ENCODE measurements at places on chromosomes 12 and 14.

GRCh38 chr12:40957417-40957816, 230.7 kb upstream of the PDZRN4 start:
- no peak for DNase-seq

DNA sequence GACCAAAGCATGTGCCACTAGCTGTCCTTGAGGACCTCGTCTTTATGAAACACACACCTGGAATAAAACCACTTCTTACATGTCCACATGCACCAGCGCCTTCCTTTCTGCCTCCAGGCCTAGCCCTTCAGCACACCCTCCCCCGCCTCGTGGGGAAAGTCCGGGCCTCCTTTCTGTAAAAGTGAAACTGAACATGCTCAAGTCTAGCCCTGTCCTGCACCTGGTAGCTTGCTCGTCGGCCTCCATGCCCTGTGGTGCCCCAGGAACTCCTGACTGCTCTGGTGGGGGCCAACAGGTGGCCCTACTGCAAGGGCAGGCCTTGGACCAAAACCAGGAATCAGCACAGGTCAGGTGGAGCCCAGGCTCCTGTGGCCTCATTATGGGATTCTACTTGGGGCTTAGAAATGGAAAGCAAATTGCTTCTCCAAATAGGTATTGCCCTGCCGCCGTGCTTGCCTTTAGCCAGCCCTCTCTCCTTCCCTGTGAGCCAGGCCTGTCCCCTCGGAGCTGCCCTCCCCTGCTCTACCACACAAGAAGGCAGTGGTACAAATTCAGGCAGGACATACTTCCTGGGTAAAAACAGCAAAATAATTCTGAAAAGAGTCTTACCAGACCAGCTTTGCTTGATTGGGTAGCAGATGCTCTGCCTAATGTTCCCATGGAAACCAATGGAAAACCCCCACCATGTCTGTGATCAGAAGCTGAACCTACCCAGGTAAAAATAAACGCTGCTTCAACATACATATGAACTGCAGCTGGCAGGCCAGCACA, 43.5 kb downstream of the ERH start:
- DNase-seq, result no peak

DNA sequence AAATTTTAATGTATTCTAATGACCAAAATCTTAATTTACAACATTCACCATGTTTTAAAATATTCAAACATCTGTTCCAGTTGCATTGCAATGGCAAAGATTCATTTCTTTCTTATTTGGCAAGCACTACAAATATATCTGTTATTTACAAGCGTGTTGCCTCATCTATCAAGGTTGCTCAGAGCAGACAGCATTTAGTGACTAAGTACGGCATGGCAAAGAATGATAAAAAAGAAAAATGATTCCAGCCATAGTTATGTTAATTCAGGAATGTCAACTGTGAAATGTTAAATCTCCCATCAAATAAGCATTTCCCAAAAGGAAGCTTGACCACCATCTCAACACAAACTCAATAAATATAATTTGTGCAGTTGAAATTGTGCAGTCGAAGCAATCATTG, 312.1 kb downstream of the SEC23A start:
- no peak for DNase-seq

DNA sequence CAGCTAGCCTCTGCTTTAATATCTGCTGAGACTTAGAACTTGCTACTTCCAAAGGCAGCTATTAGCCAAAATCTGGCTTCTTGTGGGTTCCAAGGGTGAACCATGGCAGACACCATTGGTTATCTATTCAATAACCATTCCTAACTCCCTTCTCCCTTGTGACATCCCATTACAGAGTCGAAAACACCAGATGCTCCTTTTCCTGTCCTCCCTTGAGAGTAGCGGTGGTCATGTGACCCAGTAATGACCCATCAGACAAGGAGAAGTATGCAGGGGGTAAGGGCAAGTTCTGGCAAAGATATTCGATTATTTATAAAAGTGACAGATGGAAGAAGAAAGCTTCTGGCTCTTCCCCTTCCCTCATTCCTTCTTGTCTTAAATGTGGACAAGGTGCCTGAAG, 20.1 kb downstream of the TGFB3 start:
- DNase-seq, result no peak

DNA sequence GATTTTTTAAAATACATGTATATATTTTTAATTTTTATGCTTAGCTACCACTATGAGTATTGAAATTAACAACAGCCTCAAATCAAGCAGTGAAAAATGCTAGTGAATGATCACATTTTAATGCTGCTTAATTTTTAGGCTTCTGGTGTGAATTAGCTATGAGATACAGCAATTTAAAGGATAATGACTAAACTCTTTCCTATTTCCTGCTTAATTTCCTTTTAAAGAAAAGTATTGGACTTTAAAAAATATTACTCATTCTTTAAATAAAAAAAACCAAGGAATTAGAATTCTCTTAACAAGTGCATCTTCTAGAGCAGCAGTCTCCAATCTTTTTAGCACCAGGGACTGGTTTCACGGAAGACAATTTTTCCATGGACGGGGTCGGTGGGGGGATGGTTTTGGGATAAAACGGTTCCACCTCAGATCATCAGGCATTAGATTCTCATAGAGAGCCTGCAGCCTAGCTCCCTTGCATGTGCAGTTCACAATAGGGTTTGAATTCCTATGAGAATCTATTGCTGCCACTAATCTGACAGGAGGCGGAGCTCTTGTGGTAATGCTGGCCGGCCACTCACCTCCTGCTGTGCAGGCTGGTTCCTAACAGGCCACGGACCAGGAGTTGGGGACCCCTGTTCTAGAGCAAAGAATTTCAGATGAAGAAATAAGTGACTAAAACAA, 18.6 kb upstream of the NTN4 start:
- DNase-seq, result no peak

GRCh38 chr12:66638666-66639065, 40.2 kb downstream of the GRIP1 start:
- no peak for DNase-seq

All from hematopoietic multipotent progenitor cell treated with erythropoietin and hydrocortisone succinate and interleukin-3 and kit ligand, for 8 days (in vitro differentiated cells).